Activated naive CD4-positive, alpha-beta T cell (primary cell): ENCODE measurements at places on chromosomes 1 and 21.

DNA sequence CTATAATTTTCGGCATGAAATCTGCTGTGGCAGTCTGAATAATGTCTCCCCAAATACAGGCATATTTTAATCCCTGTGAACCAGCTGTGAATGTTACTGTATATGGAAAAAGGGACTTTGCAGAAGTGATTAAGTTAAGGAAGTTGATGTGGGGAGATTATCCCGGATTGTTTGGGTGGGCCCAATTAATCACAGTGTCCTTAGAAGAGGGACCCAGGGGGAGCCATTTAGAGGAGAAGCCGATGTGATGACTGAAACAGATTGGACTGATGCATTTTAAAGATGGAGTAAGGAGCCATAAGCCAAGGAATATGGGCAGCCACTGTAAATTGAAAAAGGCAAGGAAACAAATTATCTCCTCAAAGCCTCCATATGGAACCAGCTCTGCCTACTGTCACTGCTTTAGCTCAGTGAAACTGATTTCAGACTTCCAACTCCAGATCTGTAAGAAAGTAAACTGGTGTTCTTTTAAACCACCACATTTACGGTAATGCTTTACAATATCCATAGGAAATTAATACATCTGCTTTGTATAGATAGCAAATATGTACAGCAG is 61.1 kb upstream of the GPR88 start:
- no peak for DNase-seq

GRCh38 chr1:215623162-215623561 is 56.1 kb downstream of the KCTD3 start:
- no peak for DNase-seq

DNA sequence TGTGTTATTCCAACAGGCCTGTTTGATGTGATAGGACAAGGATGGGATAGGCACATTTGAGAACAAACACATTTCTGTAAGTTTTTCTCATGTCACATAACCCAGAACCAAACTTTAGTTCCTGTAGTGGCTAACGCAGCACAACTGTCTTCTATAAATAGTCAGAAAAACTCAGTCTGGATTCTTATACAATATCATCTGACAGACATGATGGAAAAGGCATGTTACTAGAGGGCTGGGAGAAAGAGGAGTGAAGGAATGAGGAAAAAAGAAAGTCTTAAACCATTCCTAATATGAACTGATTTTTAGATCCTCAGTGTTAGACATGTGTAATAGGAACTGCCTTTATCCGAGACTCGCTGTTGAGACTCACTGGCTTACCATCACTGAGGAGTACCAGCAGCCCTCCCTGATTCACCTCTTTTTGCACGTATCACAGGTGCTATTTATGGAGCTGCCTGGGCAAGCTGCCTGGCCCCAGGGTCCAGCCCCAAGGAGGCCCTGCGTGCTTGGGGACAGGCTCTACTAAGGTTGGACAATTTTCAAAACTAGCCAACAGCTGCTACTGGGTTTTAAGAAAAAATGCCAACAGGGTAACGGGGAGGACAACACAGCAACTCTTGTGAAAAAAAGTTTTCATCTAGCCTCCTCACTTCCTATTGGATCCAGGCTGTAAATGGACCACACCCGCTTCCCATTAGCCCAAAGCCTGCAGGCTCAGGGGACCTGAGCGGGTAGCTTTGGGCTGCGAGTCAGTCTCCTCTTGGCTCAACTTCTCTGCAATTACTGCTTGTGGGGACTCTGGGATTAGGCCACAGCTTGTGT is 30.7 kb upstream of the SERBP1 start:
- no peak for DNase-seq

DNA sequence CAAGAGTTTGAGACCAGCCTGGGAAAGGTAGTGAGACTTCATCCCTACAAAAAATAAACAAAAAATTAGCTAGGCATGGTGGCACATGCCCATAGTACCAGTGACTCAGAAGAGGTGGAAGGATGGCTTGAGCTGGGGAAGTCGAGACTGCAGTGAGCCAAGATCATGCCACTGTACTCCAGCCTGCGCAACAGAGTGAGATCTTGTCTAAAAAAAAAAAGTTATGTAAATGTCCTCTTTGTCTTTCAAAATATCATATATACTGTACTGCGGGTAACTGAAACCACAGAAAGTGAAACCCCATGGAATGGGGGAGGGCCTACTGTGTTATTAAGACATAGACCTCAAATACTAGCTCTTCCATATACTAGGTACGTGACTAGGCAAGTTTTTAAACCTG is 20.8 kb downstream of the ACADM start:
- no peak for DNase-seq

GRCh38 chr1:52296345-52296744 is 69.7 kb downstream of the CC2D1B start:
- no peak for DNase-seq

DNA sequence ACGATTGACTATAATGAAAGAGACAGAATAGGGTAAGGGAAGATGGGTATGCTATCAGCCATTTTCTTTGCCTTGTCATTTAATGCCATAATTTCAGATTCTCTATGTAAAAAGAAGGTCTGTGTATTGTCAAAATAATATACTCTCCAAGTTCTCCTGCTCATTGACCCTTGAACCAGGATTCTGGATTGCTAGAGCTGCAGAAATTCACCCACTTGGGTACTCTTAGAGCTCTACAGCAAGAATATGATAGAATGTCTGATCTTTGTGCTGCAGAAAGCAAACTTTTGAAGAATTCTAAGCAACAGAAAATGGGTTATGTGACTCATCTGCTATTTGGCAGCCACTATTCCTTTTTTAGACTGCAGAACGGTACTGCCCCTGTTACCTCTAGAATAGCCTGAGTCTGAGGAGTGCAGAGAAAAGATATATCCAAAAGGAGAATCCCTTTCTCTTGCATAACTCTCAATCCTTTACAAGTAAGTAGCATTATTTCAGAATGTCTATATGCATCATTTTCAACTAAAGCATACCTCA is 78.2 kb upstream of the TENT5C start:
- DNase-seq, result no peak

- no peak for DNase-seq
Measured at GRCh38 chr1:112470966-112471365, 37.8 kb upstream of the WNT2B start.

DNA sequence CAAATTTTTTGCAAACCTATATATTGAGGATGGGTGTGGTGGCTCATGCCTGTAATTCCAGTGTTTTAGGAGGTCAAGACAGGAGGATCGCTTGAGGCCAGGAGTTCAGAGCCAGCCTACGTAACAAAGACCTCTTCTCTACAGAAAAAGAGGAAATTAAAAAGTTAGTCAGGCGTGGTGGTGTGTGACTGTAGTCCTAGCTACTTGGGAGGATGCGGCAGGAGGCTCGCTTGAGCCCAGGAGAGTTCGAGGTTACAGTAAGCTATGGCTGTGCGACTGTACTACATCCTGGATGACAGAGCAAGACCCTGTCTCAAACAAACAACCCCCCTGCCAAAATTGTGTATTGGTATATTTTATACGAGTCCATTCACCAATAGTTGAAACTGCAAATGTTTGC is 589.7 kb downstream of the DPYD start:
- DNase-seq, result no peak

DNA sequence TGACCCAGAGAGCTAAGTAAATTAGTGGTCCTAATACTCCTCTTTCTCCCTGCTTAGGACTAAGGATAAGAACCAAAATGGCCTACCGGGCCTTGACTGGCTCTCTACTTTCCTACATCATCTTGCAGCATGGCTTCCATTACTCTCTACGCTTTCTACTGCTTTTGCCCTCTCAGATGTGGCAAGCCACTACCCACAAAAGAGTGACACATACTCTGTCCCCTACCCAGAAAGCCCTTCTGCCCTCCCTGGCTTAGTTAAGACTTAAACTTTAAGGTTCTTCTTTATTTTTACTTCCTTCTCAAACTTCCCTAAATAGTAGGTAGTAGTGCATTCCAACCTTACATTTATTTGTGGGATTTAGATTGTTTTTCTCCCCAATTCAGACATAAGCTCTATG is 228.1 kb downstream of the TPR start:
- no peak for DNase-seq

DNA sequence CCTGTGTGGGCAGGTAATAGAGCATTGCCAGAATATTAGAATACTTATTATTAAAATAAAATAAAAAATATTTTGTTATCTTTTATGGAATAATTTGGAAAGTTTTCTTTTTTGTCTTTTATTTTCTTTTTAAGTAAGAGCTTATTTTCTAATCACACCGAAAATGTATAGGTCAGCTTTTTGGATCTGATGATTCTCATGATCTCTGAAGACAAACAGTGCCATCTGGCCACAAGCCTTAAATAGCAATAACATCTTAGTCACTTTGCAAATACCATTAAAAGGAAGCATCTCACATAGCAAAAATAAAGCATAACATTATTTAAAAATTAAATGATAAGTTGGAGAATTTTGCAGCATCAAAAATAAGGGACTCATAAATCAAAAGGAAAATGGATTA is 213.8 kb downstream of the PLA2G4A start:
- no peak for DNase-seq

DNA sequence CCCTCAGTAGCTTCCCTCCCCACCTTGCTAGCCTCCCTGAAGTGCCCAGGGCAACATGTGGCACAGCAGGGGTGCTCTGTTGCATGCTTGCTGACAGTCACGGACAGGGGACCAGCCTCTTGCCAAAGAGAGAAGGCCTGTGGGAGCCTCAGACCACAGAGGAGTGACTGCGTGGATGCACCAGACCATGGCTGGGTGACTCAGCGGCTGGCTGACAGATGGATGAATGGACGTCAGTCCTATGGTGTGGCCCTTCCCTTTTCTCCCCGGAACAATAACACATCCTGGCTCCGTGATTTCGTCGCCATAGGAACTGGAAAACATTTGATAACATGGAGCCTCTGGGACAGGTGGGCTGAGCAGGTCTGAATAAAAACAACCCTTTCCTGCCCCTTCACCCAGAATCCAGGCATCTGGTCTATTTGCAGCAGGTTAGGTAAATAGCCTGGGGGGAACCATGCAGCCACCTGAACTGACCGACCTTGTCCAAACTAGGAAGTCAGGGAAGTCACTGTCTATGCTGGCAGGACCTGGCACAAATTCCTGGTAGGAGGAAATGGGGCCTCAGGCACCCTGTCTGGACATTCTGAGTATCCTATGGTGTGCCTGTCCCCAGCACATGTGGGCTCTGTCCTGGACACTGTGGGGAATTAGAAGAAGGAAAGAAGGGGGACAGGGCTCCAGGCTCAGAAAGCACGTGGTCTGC is 53.3 kb downstream of the NENF start:
- DNase-seq, result no peak

GRCh38 chr1:231383159-231383860 is 38.8 kb downstream of the EGLN1 start:
- no peak for DNase-seq

GRCh38 chr1:219523411-219523810 is 89.5 kb downstream of the ZC3H11B start:
- DNase-seq, result no peak

DNA sequence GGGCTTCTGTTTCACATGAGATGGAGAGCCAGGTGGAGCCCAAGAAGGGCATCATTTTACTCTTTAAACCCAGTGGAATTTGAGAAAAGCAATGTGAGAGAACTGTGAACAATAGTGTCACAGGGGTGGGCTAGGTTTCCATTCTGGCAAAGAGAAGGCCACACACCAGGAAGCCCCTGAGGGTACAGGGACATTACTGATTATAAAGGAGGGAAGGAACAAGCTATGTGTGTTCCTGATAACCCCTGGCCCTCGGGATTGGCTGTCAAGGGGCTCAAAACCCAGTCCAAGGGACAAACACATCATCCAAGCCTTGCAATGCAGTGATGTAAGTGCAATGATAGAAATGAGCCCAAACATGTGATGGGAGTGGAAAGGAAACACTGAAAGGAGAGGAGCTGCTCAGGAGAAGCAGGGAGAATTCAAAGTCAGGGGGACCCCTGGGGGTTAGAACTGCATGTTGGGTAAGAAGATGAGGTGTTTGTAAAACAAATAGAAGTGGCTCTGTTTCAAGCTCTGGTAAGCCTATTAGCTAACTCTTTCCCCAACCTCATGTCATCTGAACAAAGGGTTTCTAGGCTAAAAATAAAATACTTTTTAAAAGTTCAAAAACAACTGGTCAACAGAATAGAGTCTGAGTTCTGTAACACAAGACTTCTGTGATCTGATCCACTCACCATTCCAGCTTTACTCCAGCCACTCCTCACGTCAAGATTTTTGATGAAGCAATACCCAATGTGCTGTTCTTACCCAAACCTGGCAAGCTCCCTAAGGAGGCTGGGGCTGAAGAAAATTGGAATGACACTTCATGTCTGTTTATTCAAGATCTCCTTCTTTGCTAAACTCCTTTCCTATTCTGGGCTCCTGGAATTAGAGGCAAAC is 51.1 kb upstream of the IL12RB2 start:
- DNase-seq, result no peak

- DNase-seq, result peak; percentile 45
Measured at GRCh38 chr1:228101994-228102790, 933 bp downstream of the C1orf35 start.

- DNase-seq, result no peak
Measured at GRCh38 chr1:46137916-46138315, 5.5 kb upstream of the PIK3R3 start.

GRCh38 chr1:31955917-31956736 is 18.0 kb upstream of the PTP4A2 start:
- peak; percentile 39 for DNase-seq

GRCh38 chr1:156591432-156592157 is at the start of gene NAXE:
Gene NAXE, plus strand, starts transcription at chr1:156591776. Its CDS starts 29 bp downstream, at chr1:156591805.
- DNase-seq, result no peak

- no peak for DNase-seq
Measured at GRCh38 chr1:31609514-31610118, 7.9 kb upstream of the HCRTR1 start.

DNA sequence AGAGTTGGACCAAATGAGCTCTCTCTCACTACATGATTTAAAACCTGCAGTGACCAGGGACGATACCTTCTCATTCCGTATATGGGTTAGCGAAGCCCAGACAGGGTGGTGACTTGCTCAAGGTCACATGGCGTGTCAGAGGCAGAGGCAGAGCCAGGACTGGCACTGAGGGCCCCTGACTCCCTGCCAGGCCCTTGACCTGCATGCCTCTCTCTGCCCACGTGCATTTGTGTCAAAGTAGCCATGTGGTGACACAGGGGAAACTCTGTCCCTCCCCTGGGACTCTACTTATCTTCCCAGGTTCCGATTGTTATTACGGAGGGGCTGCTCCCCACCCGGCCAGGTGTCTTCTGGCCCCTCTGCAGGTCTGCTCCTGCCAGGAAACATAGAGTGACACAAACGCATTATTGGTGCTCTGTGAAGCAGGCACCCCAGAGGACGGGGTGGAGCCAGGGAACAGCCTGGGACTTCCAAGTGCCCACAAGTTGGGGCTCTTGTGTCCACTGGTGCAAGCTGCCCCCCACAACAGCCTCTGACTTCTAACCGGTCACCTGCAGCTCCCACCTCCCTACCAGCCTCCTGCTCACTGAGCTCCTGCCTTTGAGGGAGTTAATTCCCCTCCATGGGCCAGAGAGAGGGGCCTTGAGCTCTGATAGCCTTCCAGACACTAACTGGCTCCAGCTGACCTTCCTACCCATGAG is 7.3 kb upstream of the TINAGL1 start:
- DNase-seq, result no peak
